Non-pigmented ciliary epithelial cell (primary cell): ENCODE measurements at places on chromosomes 7 and 10.

- DNase-seq = no peak
Observed at GRCh38 chr10:131213741-131214505, 97.6 kb downstream of the TCERG1L start.

DNA sequence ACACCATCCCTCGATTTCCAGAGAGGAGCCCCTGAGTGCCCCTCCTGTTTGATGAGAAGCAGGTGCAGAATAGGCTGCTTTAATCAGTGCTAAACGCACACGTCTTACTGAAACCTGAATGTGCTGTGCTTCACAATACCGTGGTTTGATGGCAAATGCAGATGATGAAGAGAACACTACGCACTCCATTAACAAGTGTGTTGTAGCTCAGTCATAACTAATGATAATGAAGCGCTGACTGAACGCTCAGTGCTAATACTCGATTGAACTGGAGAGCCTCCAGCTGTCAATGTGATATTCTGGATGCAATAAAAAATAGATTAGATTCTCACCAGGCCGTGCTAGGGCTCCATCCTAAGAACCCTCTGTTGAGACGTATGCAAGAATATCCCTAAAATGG lies 279.7 kb upstream of the PLPP4 start:
- DNase-seq = no peak

DNA sequence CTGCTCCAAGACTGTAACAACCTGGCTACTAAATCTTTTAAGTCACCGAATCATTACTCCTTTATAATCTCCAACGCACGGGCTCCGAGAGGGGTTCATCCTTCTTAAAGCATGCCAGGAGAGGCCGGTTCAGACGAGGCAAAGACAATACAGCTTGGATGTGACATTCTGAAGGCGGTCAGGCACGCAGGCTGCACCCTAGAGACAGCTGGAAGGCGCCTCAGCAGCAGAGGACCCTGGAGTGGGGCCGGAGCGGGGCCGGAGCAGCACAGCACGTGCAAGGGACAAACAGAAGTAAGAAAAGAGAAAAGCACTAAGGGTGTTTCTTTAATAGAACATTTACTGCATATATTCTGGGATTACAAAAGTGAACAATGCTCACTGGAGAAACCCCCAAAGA lies 97.8 kb upstream of the PPP2R2D start:
- no peak for DNase-seq

GRCh38 chr10:69234447-69234846 lies 14.3 kb downstream of the HKDC1 start:
- DNase-seq = no peak

GRCh38 chr10:120423431-120424197 lies 33.4 kb upstream of the PLPP4 start:
- peak; percentile 83 for DNase-seq

GRCh38 chr10:124037784-124038183 lies 55.6 kb downstream of the CHST15 start:
- DNase-seq = no peak

DNA sequence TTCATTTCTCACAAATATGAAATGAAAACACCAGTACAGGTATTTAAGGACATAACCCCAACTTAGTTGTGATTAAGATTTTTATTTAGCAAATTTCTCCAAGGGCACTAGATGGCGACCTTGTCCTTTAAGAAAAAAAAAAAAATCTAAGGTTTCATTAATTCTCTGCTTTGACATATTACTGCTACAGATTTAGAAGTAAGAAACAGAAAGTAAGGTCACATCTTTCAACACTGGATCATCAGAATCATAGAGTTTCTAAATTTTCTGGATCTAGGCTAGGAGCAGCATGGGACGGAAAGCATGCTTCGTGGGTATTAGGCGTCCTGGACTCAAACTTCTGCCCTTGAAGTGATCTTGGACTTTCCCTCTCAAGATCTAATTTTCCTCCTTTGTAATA lies 85.5 kb upstream of the PRKG1 start:
- DNase-seq = no peak

DNA sequence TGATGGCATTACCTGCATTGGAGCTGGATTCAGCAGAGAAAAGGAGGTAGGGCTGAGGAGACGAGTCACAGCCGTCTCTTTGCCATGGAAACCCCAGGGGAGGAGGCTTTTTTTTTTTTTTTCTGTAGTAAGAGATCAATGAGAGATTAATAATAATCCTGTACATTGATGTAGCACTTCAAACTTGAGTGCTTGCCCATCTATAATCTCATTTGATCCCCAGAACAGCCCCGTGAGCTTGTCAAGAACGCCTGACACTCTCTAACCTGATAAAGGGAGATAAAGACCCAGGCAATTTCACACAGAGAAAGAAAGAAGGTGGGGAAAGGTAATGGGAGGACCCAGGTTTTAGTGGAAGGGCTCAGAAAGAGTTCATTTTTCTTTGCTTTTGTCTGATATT lies 195.2 kb upstream of the FOXK1 start:
- DNase-seq = no peak

- DNase-seq = peak; percentile 96
Observed at GRCh38 chr7:101121991-101122932, 4.6 kb upstream of the SERPINE1 start.

GRCh38 chr10:127649642-127650041 lies 87.3 kb upstream of the FOXI2 start:
- no peak for DNase-seq

- no peak for DNase-seq
Observed at GRCh38 chr10:48484911-48485310, 120.0 kb downstream of the ARHGAP22 start.

GRCh38 chr10:58887474-58887873 lies 289.0 kb upstream of the PHYHIPL start:
- DNase-seq = no peak

- DNase-seq = no peak
Observed at GRCh38 chr10:116427671-116428070, at the start of gene PNLIPRP3. Gene PNLIPRP3, plus strand, starts transcription at chr10:116427847. Its CDS starts 166 bp downstream, at chr10:116428013.

GRCh38 chr7:106864298-106865081 lies 592 bp upstream of the PIK3CG start:
- no peak for DNase-seq

DNA sequence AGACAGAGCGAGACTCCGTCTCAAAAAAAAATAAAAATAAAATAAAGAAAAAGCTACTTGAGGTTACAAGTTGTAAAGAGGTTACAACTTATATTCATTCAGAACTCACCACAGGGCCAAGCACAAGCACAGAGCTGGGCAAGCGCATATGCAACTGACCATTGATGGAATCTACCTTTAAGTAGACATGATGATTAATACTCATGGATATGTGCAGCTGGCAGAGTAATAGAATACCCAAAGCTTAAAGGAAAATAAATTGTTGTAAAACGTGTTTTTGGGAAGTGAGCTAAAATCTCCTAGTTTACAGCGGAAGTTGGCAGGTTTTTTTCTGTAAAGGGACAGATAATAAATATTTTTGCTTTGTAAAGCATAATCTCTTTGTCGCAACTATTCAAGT lies 111.6 kb downstream of the TMEM168 start:
- no peak for DNase-seq

DNA sequence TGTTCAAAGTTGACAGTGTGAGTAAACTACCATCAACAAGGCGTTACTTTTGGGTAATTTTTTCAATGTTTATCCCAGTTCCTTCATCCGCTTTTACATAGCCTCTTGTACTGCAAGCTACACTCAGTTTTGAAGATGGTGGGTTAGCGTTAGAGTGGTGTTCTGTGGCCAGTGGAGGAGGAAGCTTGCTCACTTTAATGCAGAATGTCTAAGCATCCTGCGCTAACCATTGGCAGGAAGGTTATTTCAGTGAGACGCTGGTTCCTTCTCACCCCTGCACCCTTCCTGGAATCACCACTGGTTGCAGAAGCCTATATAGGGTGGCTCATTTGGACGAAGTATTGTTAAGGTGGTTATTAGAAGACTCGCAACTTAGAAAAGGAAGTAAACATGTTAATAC lies 159.1 kb downstream of the CELF2 start:
- DNase-seq = no peak

GRCh38 chr7:140170375-140170774 lies 6.4 kb downstream of the KDM7A start:
- no peak for DNase-seq

- DNase-seq = no peak
Observed at GRCh38 chr7:2107386-2108070, 125.2 kb downstream of the MAD1L1 start.

GRCh38 chr10:331186-331585 lies 195.9 kb downstream of the ZMYND11 start:
- DNase-seq = no peak

DNA sequence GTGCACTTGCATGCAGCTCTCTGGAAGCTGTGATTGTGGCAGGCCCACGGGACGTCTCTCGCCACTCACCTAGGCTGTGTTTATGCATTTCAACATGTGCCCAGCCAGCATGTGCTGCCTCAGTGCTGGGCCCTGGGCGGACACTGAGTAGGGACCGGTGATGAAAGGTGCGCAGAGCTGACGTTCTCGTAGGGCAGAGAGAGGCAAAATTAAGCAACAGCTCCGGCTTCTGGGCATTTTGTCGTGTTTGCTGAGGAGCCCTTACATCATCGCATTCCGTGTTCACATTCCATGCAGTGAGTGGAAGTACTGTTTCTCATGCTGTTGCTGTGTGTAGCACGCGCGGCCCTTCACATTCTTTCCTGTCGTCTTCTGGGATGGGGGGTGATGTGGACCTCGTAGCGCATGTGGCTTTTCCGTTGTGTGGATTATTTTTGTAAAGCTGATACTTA lies 50.5 kb downstream of the PRF1 start:
- DNase-seq = peak; percentile 82

DNA sequence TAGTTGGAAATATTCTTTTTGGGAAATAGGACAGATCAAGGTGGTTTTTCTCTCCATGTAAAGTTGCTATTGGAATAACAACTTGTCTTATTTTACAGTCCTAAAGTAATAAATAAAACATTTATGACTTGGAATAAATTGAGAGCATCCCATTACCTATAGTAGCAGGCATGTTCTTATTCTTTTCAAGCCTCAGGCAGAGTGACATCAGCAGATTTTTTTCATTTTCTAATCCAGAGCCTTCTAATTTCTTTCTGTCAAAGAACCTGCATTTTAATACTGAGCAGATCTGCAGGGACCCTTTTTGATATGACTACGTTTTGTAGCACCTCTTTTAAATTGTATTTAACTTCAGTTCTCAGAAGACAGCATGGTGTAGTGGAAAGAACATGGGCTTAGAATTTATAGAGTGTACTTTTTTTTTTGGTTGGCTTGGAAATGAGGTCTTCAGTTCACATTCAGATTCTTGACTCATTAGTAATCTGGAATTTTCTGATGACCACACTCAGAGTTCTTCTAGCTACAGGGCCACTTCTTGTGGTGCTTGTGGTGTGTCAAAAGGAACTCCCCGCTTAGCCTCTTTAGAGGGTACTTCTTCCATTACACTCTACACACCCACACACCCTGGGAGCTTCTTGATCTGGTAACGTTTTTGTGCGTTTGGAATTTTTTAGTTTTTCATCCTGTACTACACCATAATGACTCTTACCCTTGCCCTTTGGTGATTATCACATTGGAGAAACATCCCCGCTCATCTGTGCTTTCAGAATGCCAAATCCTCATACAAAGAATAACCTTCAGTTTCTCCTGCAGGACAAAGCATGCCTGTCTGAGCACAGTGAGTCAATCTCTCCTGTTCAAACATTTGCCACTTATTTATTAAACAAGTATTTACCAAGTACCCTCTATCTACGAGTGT lies 34.6 kb downstream of the AGK start:
- peak; percentile 98 for DNase-seq

DNA sequence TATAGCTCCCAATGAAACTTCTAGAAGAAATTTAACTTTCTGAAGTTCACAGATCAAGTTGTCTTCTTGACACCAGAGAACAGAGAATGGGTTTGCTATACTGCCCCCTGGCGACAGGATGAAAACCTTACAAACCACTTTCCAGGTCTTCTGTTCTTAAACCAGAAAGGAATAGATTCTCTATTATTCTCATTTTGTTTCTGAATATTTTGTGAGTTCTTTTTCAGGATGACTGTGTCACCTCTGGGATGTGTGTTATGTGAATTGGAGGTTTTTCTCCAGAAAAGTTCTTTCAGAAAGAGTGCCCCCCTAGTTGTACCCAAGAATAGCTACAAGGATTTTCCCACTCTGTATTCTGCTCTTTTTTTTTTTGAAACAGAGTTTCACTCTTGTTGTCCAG lies 6.3 kb downstream of the IFT22 start:
- no peak for DNase-seq

DNA sequence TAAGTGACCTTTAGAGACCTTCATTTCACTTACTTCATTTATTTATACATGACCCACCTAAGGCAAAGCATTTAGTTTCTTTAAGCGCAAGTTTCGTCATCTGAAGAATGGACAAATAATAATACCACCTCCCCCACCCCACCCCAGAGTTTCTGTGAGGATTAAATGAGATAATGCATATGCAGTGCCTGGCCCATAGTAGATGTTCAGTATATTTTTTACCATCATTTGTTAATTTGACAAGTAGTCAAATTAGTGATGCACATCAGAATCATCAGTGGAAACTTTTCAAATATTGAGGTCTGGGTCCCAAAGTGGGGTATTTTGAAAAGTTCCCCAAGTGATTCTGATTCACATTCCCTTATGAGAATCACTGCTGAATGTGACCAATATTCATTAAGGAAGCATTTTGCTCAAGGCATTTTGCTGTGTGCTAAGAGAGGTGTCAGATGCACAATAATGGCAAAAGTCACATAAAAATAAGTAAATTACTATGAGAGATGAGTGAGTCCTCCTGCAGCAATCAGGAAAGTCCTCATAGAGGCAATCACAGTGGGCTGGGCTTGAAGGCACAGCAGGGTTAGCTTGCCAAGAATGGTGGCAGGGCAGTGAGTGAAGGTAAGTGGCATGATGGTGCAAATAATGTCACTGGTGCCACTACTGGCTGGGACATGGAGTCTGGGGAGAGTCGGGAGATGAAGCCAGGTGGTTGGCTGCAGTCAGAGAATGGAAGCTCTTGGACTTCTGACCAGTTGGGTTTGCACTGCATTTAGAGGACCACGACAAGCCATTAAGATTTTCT lies 244.1 kb downstream of the PTEN start:
- DNase-seq = no peak

DNA sequence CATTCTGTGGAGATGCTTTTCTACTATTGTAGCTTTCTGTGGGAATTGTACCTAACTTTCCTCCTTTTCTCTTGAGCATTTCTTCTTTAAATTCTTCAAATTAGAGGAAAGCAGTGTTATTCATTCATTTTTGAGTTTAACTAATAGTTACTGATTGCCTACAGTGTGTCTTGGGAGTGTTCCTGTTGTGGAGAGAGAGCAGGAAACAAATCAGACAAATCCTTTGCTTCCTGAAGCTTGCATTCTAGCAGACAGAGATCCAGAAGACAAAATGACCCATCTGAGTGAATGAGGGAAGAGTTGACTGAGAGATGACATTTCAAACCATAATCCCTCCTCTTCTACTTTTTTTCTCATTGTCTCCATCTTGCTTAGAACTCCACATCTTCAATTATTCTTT lies 170.4 kb downstream of the SUGCT start:
- no peak for DNase-seq

GRCh38 chr10:50325449-50326171 lies 74.3 kb upstream of the ASAH2 start:
- DNase-seq = peak; percentile 95

DNA sequence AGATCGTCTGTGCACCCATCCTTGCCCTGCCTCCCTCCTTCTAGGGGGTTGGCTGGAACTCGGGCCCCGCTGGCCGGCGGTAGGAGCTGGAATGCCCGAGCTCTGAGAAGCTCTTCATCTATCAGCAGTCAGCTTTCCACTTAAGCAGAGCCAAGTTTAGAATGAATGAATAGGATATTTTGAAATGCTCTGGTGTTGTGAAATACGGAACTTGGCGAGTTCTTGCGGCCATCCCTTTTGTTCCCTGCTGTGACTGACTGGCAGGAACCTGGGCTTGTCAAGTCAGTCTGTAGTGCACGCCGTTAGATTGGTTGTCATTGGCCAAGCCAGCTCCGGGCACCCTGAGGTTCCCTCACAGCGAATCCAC lies 33.3 kb downstream of the FOXK1 start:
- DNase-seq = no peak
